MCF 10A (cell line): ENCODE measurements at places on chromosomes 7 and 10. TPM values are rescaled to one million over a fixed set of nuclear protein-coding genes. Genes with fewer than 3 reads are reported as not detected.

Gene DYDC2
- not detected in 2 replicates for total RNA-seq

Gene PHF14
- total RNA-seq = 25.3 and 39.6 TPM in 2 replicates

Gene CTAGE4
- total RNA-seq = 23.2 and 26.0 TPM in 2 replicates

Gene SEMA3C
- 91.0 and 140 TPM in 2 replicates for total RNA-seq

Gene COX19
- total RNA-seq = 14.7 and 16.5 TPM in 2 replicates

Gene PDCD11
- 73.2 and 81.7 TPM in 2 replicates for total RNA-seq

Gene PRLHR
- not detected in 2 replicates for total RNA-seq

Gene CALML3
- 0.25 and 0.75 TPM in 2 replicates for total RNA-seq

Gene NAMPT
- total RNA-seq = 379 and 392 TPM in 2 replicates

Gene LRRN3
- total RNA-seq = not detected in 2 replicates
